Brain pericyte (primary cell): ENCODE measurements at places on chromosomes 16 and 17.

- DNase-seq = no peak
Observed at GRCh38 chr17:77613627-77614026, 344.9 kb upstream of the TNRC6C start.

DNA sequence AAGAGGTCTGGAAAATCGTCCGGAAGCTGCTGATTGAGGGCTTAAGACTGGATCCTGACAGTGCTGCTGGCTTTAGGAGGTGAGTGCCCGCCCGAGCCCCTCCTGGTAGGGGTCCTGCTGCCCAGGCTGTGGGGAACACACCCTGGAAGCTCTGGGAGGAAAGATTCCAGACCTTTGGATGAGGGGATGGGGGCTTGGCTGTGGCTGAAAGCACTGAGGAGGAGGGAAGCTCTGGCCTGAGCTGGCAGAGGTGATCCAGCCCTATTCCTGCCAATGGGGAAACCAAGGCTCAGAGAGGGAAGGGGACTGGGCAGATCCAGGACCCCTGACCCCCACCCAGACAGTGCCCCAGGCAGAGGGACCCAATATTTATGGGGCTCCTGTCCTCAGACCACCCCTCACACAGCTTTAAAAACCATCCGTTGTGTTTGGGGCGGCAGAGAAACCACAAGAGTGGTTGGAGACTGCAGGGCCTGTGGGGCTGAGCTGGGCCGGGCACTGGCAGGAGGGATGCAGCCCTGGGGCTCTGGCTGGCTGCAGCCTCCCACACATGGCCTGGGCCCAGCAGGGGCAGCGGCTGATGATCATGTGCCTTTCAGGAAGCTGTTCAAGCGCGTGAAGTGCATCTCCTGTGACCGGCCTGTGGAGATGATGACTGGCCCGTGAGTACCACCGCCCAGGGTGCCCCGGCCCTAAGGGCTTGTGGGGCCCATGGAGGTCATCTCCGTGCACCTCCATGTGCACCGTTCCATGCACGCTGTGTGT lies 22.8 kb downstream of the UBALD1 start:
- DNase-seq = no peak

GRCh38 chr16:65463652-65464260 lies 341.9 kb upstream of the CDH11 start:
- DNase-seq = no peak

GRCh38 chr16:81770008-81770407 lies 9.1 kb upstream of the PLCG2 start:
- DNase-seq = no peak

- no peak for DNase-seq
Observed at GRCh38 chr17:29587591-29587990, 1.9 kb downstream of the GIT1 start.

DNA sequence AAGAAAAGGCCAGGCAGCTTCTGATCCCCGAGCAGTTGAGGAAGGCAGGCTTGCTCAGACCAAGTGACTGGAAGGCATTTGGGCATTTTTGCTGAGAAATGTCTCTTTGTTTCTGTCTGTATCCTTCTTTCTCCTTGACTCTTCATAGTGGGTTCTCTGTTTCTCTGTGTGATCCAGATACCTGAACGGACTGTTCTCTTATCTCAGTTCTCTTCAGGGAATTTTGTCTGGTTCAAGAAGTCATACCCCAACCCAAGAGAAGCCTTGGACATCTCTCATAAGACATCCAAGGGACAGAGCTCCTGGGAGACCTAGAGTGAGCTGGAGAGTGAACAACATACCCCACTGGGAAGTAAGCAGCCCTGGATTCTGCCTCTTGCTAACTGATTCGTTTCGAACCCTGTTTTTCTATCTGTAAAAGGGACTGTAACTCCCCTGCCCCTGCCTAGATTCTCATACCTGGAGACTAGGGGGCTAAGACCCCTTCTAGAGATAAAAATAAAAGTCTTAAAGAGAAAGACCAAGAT lies 541 bp downstream of the CCL3 start:
- no peak for DNase-seq

GRCh38 chr17:39138431-39139160 lies 12.8 kb downstream of the PLXDC1 start:
- no peak for DNase-seq

DNA sequence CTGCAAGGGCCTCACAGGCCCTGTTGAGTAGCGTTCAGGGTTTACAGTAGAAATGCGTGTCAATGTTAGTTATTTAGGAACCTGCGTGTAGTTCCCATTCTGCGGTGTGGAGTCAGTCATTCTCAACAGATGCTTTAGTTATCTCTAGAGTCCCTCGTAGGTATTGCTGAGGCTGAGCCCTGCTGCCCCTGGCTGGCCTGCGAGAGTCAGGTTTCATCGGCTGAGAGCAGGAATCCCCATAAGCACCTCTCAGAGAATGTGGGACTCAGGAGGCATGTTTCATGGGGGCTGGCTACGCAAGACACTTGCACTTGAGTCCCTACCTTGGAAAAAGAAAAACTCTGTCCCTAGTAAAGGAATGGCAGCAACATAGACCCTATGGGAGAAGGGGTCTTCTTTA lies 347.5 kb upstream of the ASIC2 start:
- DNase-seq = no peak

DNA sequence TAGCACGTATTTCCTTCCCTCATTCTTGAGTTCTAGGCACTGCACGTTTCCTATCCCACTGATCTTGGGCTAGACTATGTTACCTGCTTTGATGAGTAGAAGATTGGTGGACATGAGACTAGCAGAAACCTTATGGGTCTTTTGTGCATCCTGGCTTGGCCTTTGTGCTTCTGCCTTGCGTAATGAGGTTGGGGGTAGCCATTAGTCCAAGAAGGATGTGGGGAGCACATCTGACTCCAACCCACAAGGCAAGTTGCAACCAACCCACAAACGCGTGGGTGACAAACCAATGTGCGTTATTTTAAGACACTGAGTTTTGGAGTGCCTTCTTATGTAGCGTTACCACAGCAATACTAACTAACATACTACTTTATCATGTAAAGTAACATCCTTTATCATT lies 180.4 kb upstream of the IRX5 start:
- no peak for DNase-seq

GRCh38 chr17:69468207-69468606 lies 53.7 kb downstream of the MAP2K6 start:
- no peak for DNase-seq

DNA sequence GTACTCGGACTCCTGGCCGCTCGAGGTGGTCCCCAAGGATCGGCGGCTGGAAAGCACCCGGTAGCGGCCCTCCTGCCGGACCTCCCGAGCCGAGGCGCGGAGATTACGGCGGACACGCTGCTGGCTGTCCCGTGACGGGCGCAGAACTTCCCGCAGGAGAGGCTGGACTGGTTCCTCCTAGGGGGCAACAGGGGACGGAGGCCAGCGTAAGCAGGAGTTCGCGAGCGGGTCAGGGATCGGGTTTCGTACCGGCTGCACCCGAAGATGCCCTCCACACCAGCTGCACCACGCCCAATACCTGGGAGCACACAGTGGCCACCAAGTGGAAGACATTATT lies 341 bp downstream of the SLC7A6OS start:
- DNase-seq = no peak

DNA sequence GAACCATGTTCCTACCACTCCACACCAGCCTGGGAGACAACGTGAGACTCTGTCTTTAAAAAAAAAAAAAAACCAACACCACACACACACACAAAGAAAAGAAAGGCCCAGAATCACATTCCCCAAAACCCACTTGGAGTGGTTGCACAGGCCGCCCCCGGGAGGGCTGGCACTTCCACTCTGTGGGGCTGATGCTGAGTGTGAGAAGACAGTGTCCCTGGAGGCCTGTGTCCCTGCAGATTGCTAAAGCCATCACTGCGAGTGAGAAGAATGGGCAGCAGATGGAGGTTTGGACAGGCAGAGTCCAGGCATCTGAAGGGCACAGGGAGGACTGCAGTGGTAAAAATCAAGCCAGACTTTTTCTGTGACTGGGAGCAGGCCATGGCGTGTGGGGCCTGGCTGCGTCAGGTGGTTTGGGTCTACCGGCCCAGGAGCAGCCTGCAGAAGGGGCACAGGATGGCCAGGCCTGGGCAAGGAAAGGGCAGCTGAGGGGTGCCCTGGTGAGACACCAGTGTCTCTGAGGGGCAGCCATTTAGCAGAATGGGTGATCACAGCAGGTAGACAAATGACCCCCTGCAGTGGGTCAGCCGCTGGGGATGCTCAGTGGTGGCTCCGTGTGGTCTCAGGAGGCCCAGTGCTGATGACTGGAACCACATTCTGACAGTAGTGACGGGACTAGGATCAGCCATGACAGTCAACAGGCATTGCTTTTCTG lies 13.1 kb downstream of the CTRB2 start:
- DNase-seq = no peak

DNA sequence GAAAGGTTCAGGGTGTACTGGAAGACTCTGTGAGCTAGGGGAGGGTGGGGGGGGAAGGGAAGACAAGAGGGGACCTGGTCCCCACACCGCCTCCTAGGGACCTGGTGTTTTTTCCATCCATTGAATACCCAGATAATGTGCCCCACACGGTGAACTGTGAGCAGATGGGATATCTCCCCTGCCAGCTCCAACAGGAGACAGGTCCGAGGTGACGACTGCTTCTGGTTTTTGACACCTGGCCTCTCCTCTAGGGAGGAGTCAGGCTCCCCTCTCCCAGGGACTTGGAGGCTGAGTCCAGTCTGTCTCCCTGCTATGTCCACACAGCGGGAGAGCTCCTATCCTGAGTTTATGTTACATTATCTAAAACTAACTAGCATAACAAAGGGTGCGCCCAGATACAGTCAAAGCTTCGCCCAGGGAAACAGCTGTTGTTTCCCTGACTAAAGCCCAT lies 1.8 kb downstream of the MARVELD3 start:
- no peak for DNase-seq
